AG04450 (cell line): ENCODE measurements at places on chromosomes 3 and 15. TPM values are rescaled to one million over a fixed set of nuclear protein-coding genes. Genes with fewer than 3 reads are reported as not detected.

The TM6SF1 gene
- 11.5 and 15.1 TPM in 2 replicates for polyA plus RNA-seq

The NME9 gene
- polyA plus RNA-seq = 0.19 TPM in 1 of 2 replicates, not detected in the other

The DUOX1 gene
- polyA plus RNA-seq = not detected in 2 replicates

The THPO gene
- polyA plus RNA-seq = 0.06 TPM in 1 of 2 replicates, not detected in the other

The LRRC2 gene
- polyA plus RNA-seq = 3.3 and 4.2 TPM in 2 replicates

The ESYT3 gene
- 0.01 TPM in 1 of 2 replicates, not detected in the other for polyA plus RNA-seq

GRCh38 chr3:9944271-9944670 lies 7.9 kb downstream of the PRRT3 start:
- no peak for DNase-seq

GRCh38 chr15:86935841-86936240 lies 856.2 kb downstream of the AGBL1 start:
- no peak for DNase-seq

- DNase-seq = no peak
Measured at GRCh38 chr3:24012589-24013269, 67.6 kb downstream of the NR1D2 start.

DNA sequence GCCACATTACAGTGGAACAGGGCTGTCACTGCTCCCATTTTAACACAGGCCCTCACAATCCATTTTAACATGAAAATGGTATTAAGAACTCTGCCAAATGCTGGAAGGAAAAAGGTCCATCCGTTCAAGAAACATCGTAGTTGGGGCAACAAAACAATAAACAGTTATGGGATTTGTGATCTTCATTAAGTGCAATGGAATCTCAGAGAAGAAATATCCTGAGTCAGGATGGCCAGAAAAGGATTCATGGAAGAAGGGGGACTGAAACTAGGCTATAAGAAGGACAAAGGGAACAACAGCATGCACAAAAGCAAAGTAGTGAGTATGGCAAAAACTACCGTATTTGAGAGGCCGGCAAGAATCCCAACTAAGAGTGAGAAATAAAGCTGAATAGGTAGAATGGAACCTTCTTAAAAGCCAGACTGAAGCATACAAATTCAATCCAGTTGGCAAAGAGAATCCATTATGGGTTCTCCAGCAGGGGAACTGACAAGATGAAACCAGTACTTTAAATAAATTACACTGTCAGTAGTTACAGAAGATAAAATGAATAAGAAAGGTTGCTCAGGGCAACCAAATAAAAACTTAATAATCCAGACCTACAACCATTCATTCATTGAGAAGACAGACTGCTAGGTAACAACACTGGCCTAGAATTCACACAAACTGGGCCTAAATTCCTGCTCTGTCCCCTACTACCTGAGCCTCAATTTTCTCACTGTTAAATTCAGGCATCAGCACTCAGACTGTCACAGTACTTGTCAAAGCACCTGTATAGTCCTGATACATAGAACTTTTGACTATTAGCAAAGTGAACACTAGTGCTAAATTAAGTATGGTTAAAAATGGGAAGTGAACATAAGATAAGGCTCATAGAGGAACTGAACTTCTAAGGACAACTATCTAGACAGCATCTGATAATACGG lies 6.3 kb downstream of the TBL1XR1 start:
- DNase-seq = no peak

DNA sequence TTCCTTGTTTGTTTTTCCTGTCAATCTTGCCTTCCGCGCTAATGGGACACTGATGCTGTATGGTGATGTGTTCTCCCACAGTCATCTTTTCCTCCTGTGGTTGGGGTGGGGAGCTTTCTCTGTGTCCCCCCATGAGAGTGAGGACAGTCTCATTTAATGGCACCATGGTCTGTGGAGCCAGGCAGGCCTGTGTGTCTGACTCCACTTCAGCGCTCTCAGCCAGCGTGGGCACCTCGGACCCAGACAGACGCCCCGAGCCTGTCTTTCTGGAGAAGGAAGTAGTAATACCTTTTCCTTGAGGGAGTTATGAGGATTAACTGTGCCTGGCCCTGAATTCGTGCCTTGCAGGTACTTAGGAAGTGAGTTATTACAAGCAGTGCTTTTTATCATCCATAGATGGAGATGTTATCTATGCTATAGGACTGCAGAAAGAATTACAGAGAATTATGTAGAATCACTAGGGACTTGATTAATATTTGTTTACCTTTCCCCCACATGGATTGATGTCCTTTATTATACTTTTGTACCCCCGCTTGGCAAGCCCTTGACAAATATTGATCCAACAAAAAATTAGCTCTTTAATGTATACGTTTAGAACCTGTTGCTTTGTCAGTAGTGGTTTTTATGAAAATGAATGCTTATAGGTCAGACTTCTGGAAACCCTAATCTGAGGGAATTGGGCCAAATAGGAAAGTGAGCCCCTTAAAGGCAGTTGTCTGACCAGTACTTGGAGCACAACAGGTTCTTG lies 152.4 kb downstream of the PGPEP1L start:
- DNase-seq = no peak

DNA sequence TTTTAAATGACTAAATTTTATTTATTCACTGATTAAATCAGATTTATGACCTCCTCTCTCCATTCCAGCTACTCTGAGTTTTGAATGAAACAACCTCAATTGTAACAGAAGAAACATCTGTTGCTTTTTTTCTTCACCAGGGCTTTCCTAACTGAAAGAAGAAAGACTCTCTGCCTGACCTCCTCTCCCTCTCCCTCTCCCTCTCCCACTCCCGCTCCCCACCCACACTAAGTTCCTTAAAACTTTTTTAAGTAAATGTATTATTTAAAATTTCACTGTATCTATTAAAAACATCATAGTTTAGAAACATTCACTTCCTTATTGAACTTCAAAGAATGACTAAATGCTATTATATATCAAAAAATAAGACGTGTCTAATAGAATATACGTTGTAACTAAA lies 122.0 kb downstream of the TFDP2 start:
- no peak for DNase-seq

- no peak for DNase-seq
Measured at GRCh38 chr15:70058642-70059360, 38.9 kb downstream of the TLE3 start.

DNA sequence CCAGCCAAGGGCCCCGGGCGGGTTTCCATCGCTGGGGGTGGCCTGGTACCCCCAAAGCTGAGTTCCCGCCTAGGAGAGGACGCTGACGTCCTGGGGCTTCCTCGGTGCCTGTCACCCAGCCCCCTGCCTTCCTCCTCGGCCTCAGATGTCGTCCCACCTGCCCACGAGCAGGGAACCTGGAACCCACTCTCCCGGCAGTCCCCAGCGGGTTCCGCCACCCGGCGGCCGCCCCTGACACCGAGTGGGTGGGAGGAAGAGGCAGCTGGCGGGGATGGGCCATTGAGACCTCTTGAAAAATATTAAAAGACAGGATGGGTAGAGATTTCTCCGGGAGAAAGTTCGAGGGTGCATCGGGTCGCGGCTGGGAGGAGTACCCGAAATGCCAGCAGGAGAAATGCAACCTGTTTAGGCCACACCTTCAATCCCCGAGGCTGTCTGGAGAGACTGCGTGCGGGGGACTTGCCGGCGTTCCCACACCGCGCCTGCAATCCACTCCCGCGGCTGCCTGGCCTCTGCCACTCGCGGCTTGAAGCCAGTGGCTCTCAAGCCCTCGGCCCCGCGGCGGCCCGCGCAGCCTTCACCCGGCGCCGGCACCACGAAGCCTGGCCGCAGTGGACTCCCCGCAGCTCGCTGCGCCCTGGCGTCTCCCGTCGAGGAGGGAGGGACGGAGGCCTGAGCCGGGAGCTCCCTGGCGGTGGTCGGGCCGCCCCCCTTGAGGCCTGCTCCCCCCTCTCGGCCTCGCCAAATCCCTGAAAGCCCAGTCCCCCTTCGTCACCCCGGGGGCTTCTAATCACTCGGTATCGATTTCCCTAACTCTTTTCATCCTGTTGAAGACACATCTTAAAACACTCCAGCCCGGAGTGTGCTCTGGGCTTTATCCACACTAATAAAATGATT lies 8.6 kb upstream of the NR2F2 start:
- DNase-seq = no peak

DNA sequence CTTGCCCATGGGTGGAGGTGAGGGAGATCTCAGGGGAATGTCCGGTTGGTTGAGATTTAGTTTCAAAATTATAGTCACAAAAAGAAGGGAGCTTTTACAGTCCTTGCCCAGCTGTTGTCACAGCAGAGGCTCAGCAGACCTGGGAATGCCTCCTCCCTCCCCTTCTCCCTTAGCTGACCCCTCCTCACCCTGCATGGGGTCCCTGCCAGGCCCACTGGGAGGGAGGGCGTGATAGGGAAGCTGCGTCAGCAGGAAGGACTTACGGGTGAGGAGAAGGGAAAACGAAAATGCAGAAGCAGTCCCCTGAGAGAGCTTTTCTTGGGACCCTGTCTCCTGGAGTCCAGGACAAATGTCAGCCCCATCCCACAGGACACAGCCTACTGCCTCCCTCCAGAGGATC lies 18.9 kb downstream of the SCN5A start:
- DNase-seq = no peak

DNA sequence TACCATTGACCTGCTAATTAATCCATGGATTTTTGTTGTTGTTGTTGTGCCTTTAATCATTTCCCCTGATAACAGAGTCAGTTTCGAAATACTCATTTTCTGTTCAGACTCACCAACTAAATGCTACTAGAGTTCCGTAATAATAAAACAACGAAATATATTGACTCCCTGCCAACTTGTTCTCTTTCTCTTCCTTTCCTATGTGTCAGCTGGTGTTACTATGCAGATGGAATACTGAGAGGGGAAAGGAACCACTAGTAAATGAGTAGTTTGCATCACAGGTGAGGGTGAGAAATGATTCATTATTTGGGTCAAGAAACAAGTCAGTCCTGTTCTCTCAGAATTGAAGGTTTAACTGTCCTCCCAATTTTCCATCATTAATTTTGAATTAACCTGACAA lies 1027.3 kb downstream of the TUSC7 start:
- DNase-seq = no peak

DNA sequence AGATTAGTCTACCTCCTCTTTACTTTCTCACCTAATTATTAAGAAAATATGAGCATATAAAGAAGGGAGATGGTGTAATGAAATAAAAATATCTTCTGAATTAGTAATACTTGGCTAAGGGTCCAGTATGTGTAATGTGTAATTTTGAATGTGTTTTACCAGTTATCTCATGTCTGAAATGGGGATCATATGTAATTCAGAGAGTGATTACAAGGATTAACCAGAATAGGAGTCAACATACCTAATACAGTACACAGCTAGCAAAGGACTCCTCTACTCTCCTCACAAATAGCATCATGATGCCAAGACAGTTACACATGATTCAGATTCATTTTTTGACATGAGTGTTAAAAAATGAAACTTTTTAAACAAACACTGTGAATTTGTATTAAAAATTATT lies 570.4 kb downstream of the SI start:
- no peak for DNase-seq

DNA sequence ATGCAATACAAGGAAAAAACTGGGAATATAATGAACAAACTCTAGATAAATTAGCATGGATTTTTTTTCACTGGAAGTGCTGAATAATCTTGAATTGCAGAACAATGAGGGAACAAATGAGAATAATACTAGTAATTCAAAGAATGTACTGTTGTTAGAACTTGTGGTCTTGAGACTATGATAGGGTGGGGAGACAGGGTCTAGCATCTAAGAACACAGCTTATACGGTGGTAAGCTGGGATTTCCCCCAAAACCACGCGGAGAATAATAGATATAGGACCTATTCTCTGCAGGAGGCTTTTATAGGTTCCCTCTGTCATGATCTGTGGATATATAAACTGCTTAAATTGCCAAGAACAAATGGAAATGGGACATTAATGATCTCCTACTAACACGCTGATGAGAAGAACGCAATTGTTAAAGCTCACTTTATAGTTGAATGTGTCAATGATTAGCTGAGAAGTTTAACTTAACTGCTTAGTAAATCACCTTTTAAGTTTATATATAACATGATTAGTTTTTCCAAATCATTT lies 692.3 kb downstream of the ZPLD1 start:
- no peak for DNase-seq
